ENCODE measurements at places on chromosomes 4 and X. TPM values are rescaled to one million over a fixed set of nuclear protein-coding genes. Genes with fewer than 3 reads are reported as not detected.

- DNase-seq: no peak
Measured at GRCh38 chrX:137427816-137428215, 138.1 kb upstream of the ZIC3 start.

GRCh38 chr4:7201420-7202305 is 9.3 kb downstream of the SORCS2 start:
- no peak for DNase-seq

The SHROOM3 gene
- 22.5 TPM for total RNA-seq

The TEC gene
- total RNA-seq: 4.5 TPM

The MAGEA2B gene
- total RNA-seq: 21.8 TPM
